ENCODE measurements at places on chromosomes 11 and 22. TPM values are rescaled to one million over a fixed set of nuclear protein-coding genes. Genes with fewer than 3 reads are reported as not detected.

The ARHGAP8 gene
- total RNA-seq = 0.78 TPM

The SERHL2 gene
- total RNA-seq = 0.81 TPM

The RAG1 gene
- 0.08 TPM for total RNA-seq

The SMTNL1 gene
- not detected for total RNA-seq

The SLC17A6 gene
- total RNA-seq = not detected

The APBB1 gene
- 57.6 TPM for total RNA-seq

The KRTAP5-9 gene
- total RNA-seq = not detected

The APOL4 gene
- total RNA-seq = 7.6 TPM

The CTTN gene
- 1.9 TPM for total RNA-seq

The SLC25A18 gene
- total RNA-seq = not detected

The WNT7B gene
- not detected for total RNA-seq

The VSIG10L2 gene
- total RNA-seq = not detected

The NECTIN1 gene
- 1.7 TPM for total RNA-seq

- DNase-seq = no peak
These were observed 54.6 kb downstream of the OTOG start for GRCh38 chr11:17601676-17602075.

GRCh38 chr11:116918925-116919655, 81.7 kb upstream of the APOA1 start:
- no peak for DNase-seq

DNA sequence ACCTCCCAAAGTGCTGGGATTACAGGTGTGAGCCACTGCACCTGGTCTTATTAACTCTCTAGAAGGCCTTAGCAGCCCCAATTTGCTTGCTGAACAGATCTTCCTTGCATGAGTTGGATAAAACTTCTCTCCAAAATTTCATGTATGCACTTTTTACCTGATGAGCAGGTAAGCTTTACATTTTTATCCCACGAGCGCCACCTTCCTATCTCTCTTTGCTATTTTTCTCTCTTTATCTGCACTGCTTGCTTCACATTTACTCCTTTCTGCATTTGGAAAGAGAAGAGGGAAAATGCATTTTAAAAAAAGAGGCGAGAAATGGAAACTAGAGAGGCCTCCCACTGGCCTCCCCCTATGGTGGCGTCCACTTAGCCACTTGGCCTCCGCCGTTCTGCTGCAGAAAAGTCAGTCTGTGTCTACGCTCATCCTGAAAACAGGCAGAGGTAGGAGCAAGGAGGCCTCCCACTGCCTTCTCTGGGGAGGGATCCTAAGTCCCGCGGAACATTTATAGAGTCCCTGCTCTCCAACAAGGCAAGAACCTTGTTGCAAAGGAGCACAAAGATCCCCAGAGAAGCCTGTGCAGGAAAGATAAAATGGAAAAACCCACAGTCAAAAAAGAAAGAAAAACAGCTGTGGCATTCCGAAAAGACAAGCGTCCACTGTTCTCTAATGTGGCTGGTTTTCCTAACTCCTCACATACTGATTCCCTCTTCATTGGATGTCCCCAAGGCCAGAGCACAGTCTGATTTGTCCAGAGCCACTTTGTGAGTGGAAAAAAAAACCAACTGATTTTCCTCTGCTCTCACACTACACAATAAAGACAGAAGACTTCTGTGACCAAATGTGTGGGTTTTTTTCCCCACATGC, 62.2 kb upstream of the INCENP start:
- no peak for DNase-seq

DNA sequence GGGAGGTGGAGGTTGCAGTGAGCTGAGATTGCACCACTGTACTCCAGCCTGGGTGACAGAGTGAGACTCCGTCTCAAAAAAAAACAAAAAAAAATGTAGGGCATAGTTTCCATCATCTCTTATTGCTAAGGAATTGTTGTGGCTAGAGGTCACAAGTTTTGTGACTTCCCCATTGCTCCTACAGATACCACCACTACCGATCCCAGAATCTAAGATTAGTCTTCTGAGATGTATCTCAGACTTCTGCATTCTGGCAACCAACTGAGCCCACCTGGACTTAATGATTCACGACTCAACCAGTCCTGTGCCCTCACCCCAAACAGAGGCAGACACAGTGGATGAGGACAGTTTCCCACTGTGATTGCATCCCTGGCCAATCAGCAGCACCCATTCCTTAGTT, 148.9 kb downstream of the NECTIN1 start:
- DNase-seq = no peak

DNA sequence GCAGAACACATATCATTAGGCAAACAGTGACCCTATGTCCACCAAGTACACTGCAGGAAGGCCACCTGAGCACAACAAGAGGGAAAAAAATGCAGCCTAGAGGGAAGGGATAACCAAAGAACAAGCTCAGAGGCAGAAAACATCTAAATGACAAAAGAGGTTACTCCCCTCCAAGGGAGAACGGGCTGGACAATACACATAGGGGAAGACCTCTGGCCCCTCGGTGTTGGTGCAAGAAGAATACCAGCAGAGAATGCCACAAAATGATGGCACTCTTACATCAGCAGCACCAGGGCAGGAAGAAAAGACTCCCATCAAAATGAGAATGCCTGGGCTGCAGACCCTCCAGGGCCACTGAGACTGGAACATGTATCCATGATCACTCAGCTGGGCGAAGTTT, 66.6 kb upstream of the OPCML start:
- DNase-seq = no peak

- DNase-seq = no peak
These were observed 115.0 kb upstream of the PAX6 start for GRCh38 chr11:31926106-31926505.

- no peak for DNase-seq
These were observed 491.8 kb downstream of the ETS1 start for GRCh38 chr11:128095466-128095981.

- no peak for DNase-seq
These were observed 58.8 kb upstream of the SYN3 start for GRCh38 chr22:33116841-33117547.

GRCh38 chr11:57405271-57405860, 14.9 kb upstream of the PRG2 start:
- DNase-seq = no peak

- no peak for DNase-seq
These were observed 49.6 kb upstream of the E2F8 start for GRCh38 chr11:19290356-19290755.

- peak; percentile 10 for DNase-seq
These were observed 104.7 kb upstream of the PITPNB start for GRCh38 chr22:28023774-28024173.

- peak; percentile 92 for DNase-seq
These were observed at the start of gene PPM1F for GRCh38 chr22:21952586-21953571. Gene PPM1F, minus strand, starts transcription at chr22:21952848. Its CDS starts 6,800 bp downstream, at chr22:21946048.

DNA sequence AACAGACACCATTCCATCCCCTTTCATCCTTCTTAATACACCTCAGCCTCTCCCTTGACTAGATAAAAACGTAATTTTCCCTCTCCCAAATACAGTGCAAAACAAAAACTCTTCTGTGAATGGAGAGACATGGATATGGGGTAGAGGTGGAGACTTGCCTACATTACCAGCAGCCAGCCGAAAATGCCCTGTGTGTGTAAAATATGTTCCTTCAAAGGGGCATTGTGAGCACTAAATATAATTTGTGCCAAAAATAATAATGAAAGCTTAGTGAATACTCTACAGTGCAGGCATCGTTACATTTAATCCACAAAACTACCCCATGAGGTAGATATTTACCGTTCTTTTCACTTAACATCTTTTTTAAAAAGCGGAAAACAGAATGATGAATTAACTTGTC, 1.0 kb upstream of the TRIM44 start:
- no peak for DNase-seq

GRCh38 chr22:21672107-21672629, 6.4 kb downstream of the PPIL2 start:
- no peak for DNase-seq

- DNase-seq = no peak
These were observed 2.6 kb upstream of the FAM180B start for GRCh38 chr11:47583844-47584243.

DNA sequence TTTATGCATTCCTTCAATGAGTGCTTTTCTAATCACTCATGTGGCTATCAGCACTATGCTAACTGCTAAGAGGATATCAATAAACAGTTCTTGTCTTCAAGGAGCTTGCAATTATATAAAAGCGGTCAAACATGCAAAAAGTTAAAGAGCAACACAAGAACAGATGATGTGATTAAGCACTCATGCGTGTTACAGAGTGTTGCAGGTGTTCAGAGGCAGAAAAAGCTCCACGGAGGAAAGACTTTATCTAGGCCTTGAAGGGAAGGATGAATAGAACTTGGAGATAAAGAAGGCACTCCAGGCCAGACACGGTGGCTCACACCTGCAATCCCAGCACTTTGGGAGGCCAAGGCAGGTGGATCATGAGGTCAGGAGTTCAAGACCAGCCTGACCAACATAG, 13.6 kb downstream of the CD3E start:
- no peak for DNase-seq

DNA sequence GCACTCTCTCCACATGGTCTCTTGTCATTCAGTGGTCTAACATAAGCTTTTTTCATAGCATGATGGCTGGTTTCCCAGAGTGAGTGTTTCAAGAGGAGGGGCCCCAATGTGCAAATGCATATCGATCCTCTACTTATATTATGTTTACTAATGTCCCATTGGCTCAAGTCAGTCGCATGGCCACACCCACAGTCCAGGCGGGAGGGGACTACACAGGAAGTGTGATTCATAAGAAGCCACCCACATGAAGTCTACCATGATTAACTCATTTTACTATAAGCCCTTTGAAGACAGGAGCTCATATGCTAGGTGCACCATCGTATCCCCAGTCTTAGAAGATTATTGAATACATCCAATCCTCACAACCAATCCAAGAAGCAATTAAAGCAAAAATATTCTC, 89.5 kb upstream of the ISX start:
- no peak for DNase-seq

DNA sequence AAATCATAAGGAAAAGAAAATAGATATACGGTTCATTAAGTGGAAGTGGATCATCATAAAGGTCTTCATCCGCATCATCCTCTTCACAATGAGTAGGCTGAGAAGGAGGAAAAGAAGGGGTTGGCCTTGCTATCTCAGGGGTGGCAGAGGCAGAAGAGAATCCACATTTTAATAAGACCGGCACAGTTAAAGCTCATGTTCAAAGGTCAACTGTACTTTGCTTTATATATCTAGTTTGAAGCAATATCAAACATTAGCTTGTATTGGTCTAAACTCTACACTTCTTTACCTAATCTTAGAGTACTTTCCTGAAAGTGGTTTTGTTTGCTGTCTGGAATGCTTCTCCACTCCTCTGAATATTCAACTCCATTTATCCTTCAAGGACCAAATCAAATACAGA, 5.7 kb upstream of the PPFIBP2 start:
- DNase-seq = no peak

DNA sequence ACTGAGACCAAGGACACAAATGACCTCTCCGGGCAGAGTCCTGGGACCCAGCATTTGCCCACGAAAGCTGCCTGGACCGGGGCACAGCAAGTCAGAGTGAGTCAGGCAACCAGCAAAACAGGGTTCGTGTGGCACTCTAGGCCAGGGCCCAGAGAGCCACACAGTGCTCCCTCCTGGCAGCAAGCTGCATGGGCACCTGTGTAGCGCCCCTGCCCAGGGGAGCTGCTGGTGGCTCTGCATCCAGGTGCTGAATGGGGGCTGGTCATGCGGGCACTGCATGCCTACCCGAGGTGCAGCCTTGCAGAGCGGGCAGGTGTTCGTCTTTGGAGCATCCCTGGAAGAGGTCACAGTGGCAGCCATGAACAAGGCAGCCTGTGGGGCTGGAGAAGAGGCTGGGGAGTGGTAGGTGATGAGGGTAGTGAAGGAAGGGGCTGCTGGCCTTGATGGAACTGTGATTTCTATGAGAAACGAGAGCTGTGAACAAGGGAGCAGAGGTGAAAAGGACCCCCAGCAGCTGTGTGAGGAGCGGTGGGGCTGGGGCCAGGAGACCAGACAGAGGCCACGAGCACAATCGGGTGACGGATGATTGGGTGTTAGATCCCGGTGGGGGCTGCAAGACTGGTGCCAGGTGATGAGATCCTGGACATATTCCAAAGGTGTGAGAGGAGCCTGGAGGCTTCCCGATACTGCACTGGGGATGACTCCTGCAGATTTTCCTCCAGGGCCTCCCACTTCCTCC, 63.3 kb downstream of the DGCR2 start:
- DNase-seq = no peak

GRCh38 chr22:24325105-24325757, 54.6 kb downstream of the SPECC1L start:
- peak; percentile 27 for DNase-seq

- no peak for DNase-seq
These were observed 687 bp downstream of the ZNF202 start for GRCh38 chr11:123740787-123741158.

DNA sequence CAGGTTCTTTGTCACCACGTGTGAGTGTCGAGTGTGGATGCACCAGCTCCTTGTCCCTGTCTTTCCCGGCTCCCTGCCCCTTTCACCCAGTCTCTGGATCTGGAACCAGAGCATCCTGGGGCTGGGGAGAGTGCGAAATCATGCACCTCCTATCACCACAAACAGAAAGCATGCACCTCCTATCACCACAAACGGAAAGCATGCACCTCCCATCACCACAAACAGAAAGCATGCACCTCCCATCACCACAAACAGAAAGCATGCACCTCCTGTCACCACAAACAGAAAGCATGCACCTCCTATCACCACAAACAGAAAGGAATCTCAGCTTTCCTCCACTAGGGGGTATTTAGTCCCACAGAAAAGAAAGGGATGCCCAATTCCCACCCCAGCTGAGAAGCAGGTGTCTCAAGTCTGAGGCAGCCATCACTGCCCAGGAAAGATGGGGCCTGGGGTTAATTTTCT, 5.9 kb upstream of the GLB1L3 start:
- peak; percentile 68 for DNase-seq

GRCh38 chr11:126595560-126595959, 240.1 kb downstream of the ST3GAL4 start:
- DNase-seq = no peak

- DNase-seq = no peak
These were observed 1559.5 kb upstream of the TENM4 start for GRCh38 chr11:81000334-81000733.

DNA sequence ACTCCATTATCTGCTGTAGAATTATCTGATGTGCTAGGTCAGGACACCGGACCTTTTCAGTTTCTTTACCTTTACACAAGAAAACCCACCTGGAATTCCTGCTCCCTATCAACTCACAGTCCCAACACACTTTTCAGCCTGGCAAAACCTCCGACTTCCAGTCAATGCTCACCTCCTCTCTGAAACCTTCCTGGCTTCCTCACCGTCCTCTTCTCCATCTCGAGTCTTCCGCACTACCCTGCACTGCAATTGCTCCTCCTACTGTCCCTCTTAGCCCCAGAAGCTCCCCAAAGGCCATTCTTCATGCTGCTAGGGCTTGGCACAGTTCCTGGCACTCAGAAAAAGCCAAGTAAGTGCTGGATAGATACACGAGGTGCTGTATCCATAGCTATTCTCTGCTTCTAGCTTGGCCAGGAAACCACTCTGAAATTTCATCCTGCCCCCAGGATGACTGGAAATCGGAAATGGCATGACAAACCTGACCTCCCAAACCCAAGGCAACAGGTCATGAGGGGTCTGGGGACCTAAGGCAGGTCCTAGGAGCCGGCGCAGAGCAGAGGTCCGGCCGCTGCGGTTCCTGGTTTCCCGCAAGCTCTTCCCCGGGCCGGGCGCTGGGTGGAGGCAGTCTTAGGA, 702 bp downstream of the SYN3 start:
- DNase-seq = no peak

Data from activated CD4-positive, alpha-beta memory T cell treated with anti-CD3 and anti-CD28 coated beads, Interleukin-2, amount 10 ng/mL, durations not matched to agents 7 days and 5 days (primary cell).